ENCODE measurements at places on chromosomes 6 and 20.

- no peak for DNase-seq
Measured at GRCh38 chr6:137699031-137699683, 167.9 kb upstream of the TNFAIP3 start.

- no peak for DNase-seq
Measured at GRCh38 chr6:4901386-4902061, 102.3 kb downstream of the RPP40 start.

DNA sequence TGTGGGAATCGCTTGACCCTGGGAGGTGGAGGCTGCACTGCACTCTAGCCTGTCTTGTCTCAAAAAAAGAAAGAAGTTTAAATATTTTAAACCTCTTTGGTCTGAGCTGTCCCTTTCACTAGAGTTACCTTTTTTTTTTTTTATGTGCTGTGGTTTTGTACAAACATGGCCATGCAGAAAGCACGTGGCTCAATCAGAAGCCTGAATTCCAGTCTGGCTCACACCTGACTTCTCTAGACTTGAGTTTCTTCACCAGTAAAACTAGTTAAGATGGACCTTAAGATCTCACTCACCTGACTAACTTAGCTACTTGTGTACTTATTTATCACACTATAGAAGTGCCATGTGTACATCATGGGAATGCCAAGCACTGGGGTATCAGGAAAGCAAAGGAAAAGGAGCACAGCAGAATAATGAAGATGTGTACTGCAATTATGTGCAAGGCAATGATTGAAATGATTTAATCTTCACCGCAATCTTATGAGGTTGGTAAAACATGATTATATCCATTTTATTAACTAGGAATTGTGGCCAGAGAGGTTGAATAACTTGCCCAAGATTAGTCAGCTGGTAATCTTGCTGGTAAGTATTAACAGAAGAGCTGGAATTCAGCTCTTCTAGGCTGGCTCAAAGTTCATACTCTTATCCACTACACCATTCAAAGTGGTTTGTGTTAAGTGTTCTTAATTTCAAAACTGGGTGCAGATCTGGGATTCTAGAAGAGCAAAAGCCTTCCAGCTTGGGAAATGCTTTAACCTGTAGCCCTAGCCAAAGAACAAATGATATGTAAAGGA lies 10.7 kb downstream of the HMGN3 start:
- DNase-seq: no peak

- peak; percentile 6 for DNase-seq
Measured at GRCh38 chr6:112180095-112180820, 74.1 kb downstream of the LAMA4 start.

DNA sequence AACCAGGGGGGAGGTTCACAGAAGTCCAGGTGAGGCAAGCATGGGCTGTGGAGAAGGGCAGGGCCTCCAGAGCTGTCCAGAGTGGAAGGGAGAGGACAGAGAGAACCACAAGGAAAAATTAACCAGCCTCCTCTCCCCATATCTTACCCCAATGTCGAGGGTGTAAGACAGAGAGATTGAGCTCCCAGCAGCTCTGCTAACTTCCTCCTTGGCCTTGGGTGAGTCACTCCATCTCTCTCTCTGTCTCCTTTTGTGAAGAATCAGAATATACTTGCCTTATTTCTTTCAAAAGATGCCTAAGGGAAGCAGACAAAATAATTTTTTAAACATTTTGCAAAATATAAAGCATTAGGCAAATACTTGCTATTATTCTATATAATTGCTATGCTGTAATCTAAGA lies 58.3 kb upstream of the IYD start:
- peak; percentile 20 for DNase-seq

- DNase-seq: no peak
Measured at GRCh38 chr6:17116117-17116440, 14.2 kb downstream of the STMND1 start.

GRCh38 chr6:148082044-148082443 lies 260.6 kb upstream of the SASH1 start:
- no peak for DNase-seq

- no peak for DNase-seq
Measured at GRCh38 chr6:89554106-89554505, 84.4 kb downstream of the LYRM2 start.

- DNase-seq: no peak
Measured at GRCh38 chr20:2865630-2866029, 7.7 kb upstream of the PTPRA start.

- DNase-seq: no peak
Measured at GRCh38 chr20:23232679-23233308, 117.8 kb upstream of the NXT1 start.

GRCh38 chr20:56002908-56003800 lies 2.2 kb downstream of the CBLN4 start:
- DNase-seq: no peak

DNA sequence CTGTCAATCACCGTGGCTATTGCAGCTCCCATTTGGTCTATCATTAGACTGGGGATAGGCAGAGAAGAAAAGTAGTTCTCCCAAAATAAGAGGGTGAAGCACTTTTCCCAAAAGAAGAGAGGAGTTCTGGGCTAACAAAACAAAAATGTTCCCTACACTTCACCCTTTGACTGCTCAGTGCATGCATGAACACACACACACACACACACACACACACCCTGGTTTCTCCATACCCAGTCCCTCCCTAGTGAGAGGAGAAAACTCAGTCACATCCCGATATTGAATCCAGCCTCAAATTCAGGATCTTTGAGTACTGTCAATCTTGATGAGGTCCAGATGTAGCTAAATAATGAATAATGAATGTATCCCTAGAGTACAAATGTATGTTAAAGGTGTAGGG lies 4.6 kb upstream of the TBPL1 start:
- DNase-seq: no peak

GRCh38 chr6:23446469-23446967 lies 679.5 kb upstream of the NRSN1 start:
- DNase-seq: no peak

- DNase-seq: no peak
Measured at GRCh38 chr6:166228839-166229528, 61.3 kb upstream of the TBXT start.

- no peak for DNase-seq
Measured at GRCh38 chr20:39630215-39630908, 668.2 kb downstream of the DHX35 start.

DNA sequence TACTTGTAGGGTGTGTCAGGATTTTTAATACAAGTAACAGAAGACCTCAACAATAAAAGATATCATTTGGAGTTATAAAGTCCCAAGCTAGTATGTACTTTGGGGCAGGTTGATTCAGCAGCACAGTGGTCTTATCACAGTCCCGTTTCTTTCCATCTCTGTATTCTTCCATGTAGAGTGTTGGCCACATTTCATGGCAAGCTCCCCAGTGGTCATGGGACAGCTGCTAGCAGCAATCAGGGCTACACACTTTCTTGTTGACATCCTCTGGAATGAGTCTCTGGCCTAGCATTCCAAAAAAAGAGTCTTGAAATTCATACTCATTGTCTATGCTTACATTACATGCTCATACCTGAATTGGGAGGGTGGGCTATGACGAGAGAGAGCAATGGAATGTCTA lies 53.2 kb downstream of the SOBP start:
- DNase-seq: no peak

- DNase-seq: no peak
Measured at GRCh38 chr6:136783495-136784270, 8.6 kb downstream of the MAP3K5 start.

DNA sequence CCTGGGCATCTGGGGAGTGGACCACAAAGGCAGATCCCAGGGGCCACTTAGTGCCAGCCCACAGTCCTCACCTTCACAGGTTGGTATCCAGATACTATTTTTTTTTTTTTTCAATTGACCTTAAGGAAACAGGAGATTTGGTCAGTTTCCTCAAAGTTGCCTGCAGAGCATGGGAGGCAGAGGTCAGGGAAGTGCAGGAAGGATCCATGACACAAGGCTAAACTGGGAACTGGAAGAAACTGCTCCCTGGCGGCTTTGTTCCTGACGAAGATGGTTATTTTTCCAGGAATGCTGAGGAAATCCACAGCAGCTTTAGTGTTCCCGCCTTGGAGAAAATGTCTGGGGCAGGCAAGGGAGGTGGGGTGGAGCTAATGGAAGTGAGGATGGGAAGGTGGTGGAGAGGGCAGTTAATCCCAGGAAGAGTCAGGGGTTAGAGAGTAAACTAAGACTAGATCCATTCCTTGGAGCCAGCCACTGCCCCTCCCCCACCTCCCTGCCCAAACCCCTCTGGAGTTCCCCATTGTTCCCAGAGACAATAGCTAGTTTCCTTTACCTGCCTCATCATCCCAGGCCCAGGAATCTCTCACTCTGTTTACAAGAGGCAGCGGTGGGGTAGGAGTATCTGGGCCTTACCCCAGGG lies 14.3 kb upstream of the MYMX start:
- DNase-seq: no peak

DNA sequence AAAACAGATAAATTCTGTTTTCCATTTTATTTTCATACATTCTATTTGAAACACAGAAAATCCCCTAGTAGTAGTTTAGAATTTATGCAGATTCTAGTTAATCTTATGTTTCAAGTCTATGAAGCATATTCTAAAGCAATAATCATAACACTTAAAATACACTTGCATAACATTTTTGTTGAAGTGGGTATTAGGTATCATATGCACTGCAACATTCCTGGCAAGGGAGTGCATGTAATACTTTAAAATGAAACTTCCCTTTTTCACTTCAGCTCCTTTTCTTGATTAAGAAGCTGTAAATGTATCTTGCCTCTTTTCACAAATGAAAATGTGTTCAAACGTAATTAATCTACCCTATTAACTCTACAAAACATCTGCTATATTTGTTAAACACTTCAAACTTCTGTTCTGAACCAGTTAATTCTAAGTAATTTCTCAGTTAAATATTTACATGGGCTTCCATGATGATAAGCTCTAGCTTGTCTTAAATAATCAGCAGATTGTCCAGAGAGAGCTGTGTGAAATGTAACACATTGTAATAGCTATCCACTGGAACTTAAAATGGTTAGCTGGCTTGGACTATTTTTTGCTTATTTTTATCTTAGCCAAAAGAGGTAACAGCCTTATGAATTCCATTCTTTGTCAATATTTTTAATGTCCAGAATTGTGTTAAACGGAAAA lies 192.8 kb downstream of the COL19A1 start:
- no peak for DNase-seq

- DNase-seq: no peak
Measured at GRCh38 chr20:11387189-11387754, 530.4 kb upstream of the BTBD3 start.

All from NK-92 treated with Interleukin-12 subunit alpha and Interleukin-12 subunit beta, amount 100 ng/mL, for 24 hours (cell line).